CD4-positive, alpha-beta T cell treated with Interleukin-15 for 4 hours (primary cell): ENCODE measurements at places on chromosomes 11 and 22.

DNA sequence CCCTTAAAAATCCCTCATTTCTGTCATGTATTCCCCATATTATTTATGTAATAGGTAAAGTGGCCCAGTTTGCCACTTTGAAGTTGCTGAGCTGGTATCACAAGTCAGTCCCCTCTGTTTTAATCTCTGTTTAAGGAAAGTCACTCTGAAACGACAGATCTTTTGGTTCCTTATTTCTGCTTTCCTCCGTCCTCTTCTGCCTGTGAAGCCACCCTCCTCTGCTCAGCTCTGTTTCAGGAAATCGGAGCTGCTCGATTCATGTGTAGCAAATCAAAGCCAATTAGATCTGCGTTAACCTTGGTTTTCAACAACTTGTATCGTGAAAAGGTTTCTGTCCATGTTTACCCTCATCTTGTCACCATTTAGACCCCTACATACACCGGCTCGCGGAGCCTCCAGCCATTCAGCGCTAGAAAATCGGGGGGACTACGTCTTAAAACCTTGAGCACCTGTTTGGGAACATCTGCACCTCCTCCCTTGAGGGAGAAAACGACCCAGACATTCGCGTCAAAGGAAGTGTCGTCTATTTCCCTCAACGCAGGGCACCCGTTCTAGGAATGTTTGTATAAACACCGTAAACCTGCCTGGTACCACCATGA is 576 bp upstream of the SC5D start:
- no peak for DNase-seq

DNA sequence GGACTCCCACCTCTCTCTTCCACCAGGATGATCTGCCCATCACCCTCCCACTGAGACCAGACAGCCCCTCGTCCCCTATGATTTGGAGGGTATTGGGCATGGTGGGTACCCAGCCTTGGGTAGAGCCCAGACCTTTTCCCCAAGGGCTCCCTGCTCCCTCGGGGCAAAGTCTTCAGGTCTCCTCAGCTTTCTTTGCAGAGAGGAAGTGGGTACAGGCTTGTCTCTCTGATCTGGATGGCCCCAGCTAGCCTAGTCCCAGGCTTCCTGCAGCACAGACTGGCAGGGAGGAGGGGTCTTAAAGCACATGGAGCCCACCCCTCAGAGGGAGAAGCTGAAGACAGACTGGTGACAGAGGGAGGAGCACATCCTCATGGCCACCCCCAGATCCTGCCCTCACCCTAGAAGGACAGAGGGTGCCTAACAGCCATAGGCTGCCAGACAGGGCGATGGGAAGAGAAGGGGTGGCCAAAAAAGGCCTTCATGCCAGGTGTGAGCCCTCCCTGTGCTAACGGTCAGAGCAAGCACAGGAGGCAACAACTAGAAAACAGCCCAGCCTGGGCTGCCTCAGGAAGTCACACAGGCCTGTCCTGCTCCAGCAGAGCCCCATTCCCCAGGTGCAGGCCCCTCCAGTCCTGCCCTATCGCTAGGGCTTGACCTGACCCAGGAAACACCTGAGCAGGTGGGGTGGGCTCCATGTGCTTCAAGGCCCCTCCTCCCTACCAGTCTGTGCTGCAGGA is 30.4 kb downstream of the SLC22A12 start:
- DNase-seq: no peak

DNA sequence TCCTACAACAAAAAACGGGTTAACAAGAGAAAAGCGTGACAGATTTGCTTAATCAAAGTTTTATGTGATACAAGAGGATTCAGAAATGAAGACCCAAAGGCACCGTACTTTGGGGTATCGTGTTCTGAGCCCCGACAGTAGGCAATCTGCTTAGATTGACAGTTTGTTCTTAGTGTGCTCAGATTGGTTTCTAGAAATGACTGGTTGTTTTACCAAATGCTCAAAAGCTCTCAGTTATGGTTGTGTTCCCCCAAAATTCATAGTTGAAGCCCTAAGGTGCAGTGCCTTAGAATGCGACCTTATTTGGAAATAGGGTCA is 102.7 kb downstream of the RASSF10 start:
- no peak for DNase-seq

GRCh38 chr22:49884503-49885260 is 31.0 kb downstream of the ZBED4 start:
- no peak for DNase-seq

DNA sequence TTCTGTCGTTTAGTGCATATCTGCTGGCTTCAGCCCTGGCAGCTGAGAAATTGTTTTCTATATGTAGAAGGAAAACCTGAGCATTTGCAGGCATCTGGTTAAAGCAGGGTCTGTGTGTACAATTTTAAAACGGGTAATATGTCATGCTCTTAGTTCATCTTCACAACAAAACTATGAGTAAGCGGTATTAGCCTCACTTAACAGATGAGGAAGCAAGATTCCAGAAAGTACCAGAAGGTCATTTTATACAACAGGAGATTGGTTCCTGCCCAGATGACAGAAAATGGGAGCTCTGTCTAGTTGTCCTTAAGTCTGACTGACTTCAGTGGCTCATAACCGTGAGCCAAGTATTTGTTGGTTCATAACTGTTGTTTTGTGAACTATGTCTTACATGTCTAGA is 1.1 kb downstream of the TIMM10B start:
- DNase-seq: no peak

- no peak for DNase-seq
These were observed 4.7 kb downstream of the UNC93B1 start for GRCh38 chr11:67999201-67999629.

- peak; percentile 49 for DNase-seq
These were observed 13.8 kb downstream of the GGT5 start for GRCh38 chr22:24230911-24231656.

- DNase-seq: no peak
These were observed 7.9 kb downstream of the INPPL1 start for GRCh38 chr11:72232260-72233055.

DNA sequence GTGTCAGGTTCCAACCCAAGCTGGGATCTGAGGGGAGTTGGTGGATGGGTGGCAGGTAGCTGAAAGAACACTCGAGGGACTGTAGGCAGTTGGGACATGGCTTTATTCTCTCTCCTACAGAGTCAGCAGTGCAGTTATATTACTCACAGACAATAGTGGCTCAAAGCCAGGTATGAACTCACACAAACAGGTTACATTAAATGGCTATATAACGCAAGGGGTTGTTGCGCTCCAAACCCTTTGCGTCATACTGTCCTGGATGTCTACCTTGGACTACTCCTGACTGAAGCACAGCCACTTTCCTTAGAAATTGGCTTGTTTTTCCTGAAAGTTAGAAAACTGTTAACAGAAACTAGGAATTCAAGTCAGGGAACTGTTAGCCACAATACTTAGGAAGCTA is 66.4 kb upstream of the OR4B1 start:
- DNase-seq: no peak

GRCh38 chr11:130473056-130473794 is 24.8 kb downstream of the ADAMTS15 start:
- DNase-seq: no peak

DNA sequence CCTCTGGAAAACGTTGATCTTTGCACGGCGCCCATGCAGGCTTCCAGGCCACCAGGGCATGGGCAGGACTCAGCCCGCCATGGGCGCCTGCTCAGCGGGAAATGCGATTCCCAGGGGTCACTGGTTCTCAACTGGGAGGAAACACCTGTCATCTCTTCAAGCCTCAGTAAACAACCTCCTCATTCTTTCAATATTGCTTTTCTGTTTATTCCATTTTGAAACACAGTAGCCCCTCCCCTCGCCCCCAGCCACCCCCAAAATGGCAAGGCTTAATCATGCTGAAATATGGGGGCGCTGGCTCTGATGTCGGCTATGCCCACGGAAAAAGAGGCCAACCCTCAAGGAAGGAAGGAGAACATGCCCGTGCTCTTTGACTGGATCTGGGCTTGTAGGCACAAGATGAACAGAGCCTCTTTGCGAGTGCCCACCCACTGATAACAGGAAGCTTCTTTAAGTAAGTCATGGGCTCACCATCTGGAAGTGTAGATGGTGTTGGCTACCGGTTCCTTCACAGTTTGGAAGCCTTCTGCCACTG is 594 bp upstream of the POU2AF1 start:
- DNase-seq: no peak

- DNase-seq: no peak
These were observed 18.6 kb downstream of the PHLDB1 start for GRCh38 chr11:118625976-118626375.

- no peak for DNase-seq
These were observed 203.9 kb downstream of the FAM76B start for GRCh38 chr11:95585752-95586077.

DNA sequence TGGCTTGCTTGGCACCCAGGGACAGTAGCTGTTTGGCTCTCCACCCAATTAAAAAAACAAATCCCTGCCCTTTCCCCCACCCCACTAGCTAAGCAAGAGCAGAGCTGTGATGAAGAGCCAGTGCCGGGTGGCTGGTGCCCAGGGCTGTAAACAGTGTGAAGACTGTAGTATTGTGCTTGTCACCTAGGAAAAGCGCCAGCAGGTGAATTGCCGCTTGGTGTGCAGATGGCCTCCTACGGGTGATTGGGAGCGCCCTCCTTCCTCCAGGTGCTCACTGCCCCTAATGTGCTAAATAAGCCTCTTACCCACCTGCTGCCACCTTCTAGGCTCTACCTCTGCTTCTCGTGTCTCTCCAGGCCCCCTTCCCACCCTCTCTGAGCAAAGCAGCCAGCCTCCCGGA is 18.4 kb upstream of the RAPSN start:
- DNase-seq: no peak

DNA sequence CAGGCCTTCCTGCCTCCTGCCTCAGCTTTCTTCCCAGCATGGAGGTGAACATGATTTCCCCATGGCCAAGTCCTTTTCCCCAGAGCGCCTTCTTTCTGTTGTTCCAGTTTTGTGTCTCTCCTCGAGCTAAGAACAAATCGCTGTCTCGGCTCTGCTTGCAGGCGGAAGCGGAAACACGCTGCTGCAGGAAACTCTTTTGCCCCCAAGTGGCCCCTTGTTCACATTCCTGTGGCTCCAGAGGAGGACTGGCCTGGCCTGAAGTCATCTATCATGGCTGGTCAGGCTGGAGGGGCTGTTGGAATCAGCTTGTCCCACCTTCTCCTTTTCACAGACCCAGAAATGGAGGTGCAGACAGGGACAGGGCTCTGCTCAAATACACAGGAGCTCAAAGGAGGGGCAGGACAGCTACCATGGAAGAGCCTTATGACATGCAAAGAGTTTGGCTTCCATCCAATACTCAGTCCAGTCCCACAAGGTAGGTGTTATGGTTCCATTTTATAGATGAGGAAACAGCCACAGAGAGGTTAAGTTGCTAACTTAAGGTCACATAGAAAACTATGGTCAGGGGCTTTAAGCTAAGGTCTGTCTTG is 182.2 kb upstream of the SYT13 start:
- DNase-seq: no peak

GRCh38 chr11:35619855-35620640 is 1.8 kb downstream of the FJX1 start:
- DNase-seq: no peak

GRCh38 chr11:15006139-15006759 is 34.1 kb upstream of the CALCA start:
- peak; percentile 27 for DNase-seq

DNA sequence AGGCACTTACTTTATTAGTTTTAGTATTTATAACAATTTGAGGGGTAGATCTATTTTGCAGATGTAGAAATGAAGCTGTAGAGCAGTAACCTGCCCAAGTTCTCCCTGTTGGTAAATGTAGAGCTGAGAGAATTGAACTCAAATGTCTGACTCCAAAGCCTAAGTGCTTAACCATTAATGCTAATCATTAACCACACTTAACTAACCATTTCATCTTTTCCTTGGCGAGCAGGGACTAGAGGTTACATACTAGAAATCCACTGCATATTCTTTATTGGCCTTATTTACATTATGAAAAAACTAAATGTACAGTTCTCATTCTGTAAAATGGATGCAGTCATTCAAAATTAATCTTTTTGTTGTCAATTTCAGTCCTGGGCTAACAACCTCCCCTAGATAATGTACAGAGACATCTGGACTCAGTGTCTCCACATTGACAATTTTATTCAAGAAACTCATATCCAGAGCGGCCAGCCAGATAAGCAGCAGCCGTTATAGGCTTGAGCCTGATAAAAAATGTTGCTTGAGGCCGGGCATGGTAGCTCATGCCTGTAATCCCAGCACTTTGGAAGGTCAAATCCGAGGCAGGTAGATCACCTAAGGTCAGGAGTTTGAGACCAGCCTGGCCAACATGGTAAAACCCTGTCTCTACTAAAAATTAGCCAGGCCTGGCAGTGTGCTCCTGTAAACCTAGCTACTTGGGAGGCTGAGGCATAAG is 76.7 kb upstream of the PICALM start:
- no peak for DNase-seq

DNA sequence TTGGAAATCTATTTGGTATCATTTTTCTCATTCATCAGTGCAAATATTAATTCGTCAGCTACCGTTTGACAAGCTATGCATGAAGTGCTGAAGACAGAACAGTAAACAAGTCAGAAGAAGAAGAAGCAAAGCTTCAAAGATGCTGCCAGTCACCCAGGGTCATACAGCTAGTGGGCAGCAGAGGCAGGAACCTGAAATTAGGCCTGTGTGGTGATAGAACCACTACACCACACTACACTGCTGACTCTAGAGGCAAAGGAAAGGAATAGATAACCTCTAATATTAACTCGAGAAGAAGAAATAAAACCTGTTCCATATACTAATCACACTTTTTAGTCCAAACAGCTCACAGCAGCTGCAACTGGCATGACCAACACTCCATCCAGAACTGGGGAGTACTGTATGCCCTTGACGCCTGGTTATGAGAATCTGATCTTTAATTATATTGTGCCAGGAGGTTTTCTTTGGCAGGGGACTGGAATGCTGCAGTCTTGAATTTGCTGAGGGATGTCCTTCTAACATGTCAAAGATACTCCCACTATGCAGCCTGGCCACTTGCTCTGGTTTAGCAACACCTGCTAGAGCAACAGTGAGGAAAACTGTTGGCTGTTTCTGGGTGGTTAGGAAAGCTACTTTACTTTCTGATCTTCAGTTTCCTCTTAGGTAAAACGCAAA is 73.0 kb downstream of the PAK1 start:
- DNase-seq: no peak

GRCh38 chr11:129612447-129612961 is 203.1 kb upstream of the TMEM45B start:
- DNase-seq: no peak
